ENCODE measurements at places on chromosomes 5 and 9.

DNA sequence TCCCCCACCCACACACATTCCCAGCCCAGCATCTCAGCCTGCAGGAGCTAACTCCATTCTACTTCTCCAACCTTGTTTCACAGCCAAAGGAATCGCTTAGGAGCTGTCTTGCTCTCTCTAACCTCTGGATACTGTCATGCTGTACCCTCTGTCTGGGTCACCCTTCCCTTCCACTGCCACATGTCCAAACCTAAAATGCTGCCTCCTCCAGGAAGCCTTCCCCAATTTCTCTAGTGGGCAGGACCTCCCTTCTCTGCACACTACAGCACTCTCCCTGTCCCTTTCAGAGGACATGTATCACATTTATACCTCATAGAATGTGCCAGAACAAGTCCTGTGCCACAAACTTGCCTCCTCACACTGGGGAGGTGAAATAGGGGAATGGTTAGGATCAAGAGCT, 30.8 kb downstream of the WHRN start:
- DNase-seq: no peak

- no peak for DNase-seq
Observed at GRCh38 chr9:88949425-88949824, 41.8 kb upstream of the S1PR3 start.

GRCh38 chr5:14920121-14920520, 48.5 kb upstream of the ANKH start:
- DNase-seq: no peak

DNA sequence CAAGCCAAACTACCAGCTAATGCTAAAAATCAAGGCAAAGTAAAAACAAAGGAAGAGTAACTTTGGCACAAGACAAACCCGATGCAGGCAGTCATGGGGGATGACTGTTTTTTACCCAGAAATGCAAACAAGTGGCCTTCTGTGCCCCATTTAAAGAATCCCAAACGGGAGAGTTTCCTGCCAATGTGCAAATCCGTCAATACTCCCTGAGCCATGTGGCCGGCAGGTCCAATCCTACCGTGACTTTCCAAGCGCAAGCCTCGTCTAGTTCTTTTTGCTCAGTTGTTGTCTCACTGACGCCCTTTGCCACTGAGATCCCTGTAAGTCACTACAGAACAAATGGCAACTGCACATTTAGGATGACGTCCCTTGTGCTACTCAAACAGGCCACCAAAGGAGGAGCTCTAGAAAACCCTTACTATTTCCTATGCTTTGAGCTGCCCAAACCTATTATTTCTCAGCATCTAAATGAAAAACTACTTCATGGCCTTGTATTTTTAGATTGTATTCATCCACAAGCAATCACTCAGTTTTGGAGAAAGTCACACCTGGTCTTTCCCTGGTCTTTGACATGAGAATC, 43.4 kb downstream of the OTULIN start:
- DNase-seq: no peak

GRCh38 chr5:13606051-13606450, 338.4 kb downstream of the DNAH5 start:
- no peak for DNase-seq

- no peak for DNase-seq
Observed at GRCh38 chr5:75622564-75622963, 11.3 kb downstream of the ANKDD1B start.

- no peak for DNase-seq
Observed at GRCh38 chr9:91751922-91752321, 198.1 kb downstream of the ROR2 start.

GRCh38 chr5:57493034-57493433, 10.4 kb upstream of the ACTBL2 start:
- no peak for DNase-seq

DNA sequence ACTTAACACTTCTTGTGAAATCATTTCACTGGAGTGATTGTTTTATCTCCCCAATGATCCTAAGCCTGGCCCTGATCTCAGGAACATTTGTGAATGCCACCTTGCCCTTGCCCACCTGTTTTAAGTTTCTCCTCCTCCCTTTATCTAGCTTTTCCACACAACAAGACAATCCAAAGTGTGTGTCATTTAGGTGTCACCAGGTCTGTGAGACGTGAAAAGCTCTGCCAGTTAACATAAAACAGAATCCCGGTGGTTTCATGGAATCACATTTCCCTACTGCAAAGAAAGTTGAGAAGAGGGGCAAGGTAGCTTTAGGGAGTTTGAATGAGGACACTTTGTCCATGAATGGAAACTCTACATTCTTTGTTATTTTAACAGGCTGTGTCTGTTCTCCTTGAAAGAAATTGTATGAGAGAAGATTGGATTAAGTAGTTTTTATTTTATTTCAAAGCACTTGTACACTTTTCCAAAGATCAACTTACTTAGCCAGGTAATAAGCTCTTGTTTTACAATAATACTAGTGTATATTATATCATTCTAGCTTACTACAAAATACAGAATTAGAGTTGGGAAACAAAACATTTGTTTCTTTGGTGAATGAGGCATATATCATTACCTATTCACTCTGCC, 239.0 kb downstream of the ISL1 start:
- no peak for DNase-seq

DNA sequence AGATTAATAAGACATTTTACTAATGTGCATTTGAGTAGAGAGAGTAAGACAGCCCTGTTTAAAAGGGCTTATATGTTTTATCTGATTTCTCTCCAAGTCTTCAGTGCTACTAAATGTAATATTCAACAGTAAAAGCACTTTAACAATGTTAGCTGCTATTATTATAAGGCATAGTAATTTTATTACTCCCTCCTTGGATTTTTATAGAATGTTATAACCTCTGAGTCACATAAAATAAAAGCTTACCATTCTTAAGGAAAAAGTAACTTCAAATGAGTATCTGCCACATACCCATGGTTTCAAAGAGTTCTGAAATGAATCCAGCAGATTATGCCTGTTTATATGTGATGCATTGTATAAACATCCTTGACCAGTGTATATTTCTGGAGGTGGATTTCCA, 19.0 kb downstream of the SPDL1 start:
- DNase-seq: no peak

DNA sequence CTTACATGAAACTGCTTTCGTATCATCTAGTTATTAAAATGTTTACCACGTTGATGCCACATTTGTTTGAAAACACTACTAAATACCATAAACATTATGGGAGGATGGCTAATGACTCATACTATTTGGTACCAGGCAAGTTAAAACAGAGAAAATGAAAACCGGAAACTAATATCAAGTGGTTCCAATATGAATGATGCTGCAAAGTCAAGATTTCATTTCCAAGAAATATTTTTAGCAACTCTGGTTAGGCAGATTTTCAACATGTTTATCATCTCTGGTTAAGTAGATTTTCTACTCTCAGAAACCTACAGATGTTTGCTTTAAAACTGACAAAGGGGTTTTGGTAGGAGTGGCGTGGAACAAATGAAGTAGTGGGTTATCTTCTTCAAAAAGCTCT, 4.9 kb upstream of the F2R start:
- DNase-seq: no peak

- no peak for DNase-seq
Observed at GRCh38 chr5:141725891-141726290, 43.9 kb upstream of the ARAP3 start.

All from stimulated activated CD4-positive, alpha-beta T cell treated with anti-CD3 and anti-CD28 coated beads, Interleukin-4, amount 100 ng/mL, for 24 hours (primary cell).